NCI-H1417 (cell line): ENCODE measurements at places on chromosomes 4 and X.

GRCh38 chr4:38563707-38564495 lies 100.1 kb upstream of the KLF3 start:
- DNase-seq: no peak

DNA sequence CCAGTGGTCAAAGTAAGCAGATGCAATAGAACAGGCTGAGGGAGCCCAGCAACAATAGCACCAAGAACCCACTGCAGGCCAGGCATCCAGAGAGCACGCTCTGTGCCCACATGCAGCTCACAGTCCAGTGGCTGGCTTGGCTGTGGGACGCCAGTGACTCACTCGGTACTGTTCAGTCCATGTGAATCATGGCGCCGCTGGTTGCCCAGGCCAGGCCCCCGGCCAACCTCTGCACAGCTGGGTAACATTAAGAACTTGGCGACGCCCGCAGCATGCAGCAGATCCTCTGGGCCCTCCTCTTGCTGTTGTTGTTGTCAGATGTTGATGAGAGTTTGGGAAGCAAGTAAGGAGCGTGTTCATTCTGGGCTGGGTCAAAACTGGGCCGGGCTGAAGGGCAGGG lies 60.5 kb downstream of the MSX1 start:
- DNase-seq: no peak

- no peak for DNase-seq
Measured at GRCh38 chrX:104728456-104728855, 162.5 kb downstream of the IL1RAPL2 start.

GRCh38 chr4:73662709-73663546 lies 42.7 kb upstream of the RASSF6 start:
- DNase-seq: peak; percentile 86

DNA sequence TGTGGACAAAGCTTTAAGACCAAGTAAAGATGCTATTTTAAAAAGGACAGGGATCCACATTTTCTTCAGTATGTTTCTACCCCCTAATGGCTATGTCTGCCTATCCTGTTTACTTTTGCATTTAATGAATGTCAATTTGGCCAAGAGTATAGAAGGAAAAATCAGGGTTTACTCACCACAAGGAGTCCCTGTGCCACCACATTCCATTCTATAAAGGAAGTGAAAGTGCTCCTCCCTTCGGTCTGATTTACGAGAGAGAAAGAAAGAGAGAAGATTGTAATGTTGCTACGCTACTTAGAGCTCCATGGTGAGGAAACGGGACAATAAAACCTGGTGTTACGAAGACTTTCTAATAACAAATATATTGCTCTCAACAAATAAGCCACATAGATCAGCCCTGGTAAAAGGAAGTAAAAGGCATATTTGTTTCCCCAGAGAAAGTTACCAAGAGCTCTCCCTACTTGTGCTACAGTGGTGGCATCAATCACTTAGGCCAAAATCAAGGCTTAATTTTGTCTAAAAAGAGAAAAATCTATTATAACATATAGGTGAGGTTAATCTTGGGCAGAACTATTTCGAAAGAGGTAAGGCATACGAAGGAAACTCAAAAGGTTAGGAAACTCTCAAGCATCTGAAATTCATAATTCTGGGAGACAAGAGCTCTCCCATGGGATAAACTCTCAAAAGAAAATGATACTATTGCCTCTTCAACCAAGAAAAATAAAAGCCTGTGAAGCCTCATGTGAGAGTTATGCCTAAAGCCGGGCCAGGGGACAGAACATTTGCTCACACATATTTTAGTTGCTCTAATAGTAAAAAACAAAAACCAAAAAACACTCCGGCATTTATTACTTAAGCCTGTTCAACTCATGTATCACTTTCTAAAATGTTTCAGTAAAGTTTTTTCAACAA lies 29.5 kb downstream of the TAPT1 start:
- DNase-seq: peak; percentile 27

DNA sequence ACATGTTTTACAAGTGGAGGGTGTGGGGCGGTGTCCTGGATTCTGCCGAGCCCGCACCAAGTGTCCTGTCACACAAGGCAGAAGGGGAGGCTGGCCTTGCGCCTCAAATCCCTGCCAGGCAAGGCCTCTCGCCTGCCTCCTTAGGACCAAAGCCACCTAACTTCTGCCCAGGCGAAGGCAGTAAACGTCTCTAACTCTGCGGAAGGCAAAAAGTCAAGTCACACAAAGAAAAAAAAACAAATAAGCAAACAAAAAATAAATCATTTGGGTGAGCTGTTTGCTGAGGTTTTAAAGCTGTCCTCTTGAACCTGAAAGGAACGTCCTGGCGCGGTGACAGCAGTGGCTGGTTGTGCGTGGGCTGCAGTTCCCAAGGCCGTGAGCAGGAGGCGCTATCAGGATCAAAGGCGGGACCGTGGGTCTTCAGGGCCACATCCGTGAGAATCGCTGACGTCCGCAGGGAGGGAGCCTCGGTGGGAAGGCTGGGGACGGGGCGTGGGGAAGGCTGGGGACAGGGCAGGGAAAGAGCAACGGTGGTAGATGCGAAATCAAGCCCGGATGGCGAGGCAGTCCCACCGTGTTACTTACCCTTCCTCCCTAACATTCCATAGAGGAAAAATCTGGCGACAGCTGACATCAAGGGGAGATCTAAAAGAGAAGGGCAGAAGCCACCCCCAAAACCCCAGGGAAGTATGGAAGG lies 99.1 kb downstream of the TRAPPC11 start:
- no peak for DNase-seq

DNA sequence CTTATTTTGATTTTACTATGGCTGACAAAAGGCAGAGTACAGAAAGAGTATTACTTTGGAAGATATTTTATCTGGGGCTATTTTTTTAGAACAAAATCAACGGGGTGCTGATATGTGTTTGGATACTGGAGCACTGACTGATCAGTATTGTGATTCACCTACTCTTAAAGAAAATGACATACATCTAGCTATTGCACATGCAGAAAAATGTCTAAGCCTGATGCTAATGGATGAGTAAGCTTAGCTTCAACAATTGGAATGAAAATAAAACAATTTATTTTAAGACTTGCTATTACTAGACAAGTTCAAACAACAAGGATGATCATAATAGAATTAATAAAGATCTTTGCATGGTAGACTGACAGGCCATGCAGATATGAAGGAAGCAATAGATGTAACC lies 262.0 kb downstream of the PPP1R2C start:
- no peak for DNase-seq

DNA sequence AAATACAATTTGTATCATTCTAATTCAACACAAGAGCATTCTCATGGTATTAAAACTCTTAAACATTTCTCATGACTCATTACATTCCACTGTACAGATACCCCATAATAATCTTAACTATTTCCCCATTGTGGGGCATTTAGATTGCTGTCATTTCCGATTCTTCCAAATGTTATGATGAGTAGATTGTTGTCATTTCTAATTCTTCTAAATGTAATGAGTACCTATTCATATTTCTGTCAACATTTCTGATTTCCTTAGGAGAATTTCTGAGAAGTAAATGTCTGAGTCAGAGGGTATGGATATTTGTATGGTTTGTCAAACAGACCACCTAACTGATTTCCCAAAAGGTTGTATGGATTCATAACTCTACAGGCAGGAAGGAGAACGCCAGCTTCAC lies 8.3 kb downstream of the S100G start:
- DNase-seq: no peak

DNA sequence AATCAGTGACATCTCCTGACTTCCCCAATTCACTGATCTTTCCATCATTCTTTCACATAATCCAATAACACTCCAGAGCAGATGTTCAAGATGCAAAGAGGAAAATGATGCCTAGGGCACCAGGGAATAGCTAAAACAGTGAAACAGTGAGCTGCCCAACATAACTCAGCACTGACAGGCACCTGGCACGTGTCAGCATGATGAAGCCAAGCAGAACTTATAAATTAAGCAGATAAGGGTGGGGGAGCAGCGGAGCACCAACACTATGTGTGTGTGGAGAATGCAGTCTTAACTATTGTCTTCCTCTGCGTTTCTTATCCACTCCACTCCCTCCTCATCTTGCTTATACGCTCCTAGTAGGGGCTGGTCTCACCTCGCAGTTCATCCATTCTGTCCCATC lies 89.4 kb downstream of the AMMECR1 start:
- no peak for DNase-seq

- DNase-seq: no peak
Measured at GRCh38 chr4:117093571-117093970, 8.2 kb upstream of the TRAM1L1 start.

GRCh38 chr4:184645904-184646610 lies 3.2 kb downstream of the CASP3 start:
- no peak for DNase-seq

DNA sequence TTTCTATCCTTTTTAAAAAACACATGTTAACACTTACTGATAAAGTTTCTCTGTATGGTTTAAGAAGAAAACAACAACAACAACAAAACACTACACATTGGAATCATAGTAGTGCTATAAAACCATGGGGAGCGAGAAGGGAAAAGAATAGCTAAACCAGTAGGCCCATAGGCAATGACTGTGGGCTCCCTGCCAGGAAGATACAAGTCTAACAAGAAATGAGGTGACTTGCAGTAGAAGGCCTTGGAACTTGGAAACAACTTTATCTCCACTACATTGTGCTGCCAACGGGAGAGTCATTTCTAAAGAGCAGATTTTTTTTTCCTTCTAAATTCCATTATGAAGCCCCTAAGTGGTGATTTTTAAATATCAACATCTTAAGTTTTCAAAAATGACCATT lies 78.0 kb downstream of the GPC4 start:
- DNase-seq: no peak

DNA sequence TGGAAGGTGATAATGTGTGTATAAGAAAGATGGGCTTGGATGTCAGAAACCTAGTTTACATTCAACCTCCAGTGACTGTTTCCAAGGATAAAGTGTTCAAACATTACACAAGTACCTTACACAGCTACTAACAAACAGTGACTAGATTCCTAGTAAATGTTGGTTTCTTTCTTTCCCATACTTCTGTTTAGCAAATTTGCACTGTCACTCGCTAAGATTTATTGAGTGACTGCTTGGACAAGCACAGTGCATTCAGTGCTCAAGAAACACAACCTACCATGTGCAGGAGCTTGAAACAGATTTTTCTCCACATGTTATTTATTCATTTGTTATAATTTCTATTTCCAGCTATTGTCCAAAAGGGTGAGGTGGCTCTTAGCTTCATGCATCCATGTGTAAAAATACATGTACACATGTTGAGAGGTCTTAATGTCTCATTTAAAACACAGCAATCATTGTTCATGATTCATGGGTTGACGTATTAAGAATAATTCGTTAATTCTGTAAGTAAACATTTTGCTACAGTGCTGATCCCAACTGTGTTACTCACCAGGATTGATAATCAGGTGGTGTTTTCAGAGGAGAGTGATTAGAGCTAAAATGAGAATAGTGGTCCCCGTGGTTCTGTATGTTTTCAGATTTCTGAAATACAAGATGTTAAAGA lies 153.0 kb downstream of the DCLK2 start:
- DNase-seq: no peak

DNA sequence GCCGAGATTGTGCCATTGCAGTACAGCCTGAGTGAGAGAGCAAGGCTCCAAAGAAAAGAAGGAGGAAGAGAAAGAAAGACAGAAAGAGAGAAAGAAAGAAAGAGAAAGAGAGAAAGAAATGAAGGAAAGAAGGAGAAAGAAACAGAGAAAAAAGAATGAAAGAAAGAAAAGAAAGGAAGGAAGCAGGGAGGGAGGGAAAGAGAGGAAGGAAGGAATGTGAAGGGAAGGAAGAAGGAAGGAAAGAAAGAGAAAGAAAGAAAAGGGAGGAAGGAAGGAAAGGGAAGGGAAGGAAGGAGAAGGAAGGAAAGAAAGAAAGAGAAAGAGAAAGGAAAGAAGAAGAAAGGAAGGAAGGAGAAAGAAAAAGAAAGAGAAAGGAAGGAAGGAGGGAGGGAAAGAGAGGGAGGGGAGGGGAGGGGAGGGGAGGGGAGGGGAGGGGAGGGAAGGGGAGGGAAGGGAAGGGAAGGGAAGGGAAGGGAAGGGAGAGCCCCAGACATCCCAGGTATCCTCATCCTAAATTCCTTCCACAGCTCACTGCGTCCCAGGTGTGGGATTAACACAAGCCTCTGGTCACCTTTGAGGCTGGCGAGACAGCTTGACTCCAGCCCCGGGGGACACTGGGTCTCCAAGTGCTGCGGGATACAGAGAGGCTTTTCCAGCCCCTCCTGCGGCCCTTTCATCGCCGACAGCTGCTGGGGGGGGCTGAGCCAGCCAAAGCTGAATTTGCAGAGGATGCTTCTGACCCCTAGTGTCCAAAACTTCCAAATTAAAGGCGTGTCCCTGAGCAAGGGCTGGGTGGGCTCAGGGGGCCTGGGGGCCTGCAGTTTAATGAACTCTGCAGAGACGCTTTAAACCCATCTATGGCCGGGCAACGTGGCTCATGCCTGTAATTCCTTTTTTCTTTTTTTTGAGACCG lies 24.2 kb upstream of the CSF2RA start:
- DNase-seq: no peak

DNA sequence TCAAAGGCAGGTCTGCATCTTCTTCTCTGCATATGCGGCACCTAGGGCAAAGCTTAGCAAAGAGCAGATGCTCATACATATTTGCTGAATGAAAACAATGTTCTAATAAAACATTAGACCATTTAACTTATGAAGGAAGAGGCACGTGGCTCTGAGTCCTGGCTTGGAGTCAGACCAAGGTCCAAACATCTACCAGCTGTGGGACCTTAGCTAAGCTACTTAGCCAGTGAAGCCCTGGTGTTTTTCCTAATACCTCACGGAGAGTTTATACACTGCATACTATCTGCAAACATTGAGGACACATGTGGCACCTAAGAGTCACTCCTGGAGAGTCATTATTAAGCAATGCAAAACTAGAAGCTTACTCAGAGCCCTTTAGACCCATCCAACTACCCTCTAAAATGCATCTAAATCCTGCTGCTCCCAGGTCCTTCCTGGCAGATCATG lies 9.0 kb downstream of the PDGFC start:
- no peak for DNase-seq

- no peak for DNase-seq
Measured at GRCh38 chr4:25535701-25536473, 119.8 kb upstream of the SLC34A2 start.

- no peak for DNase-seq
Measured at GRCh38 chrX:7286168-7286837, 138.3 kb upstream of the PUDP start.

- no peak for DNase-seq
Measured at GRCh38 chr4:7585768-7586167, 151.0 kb upstream of the PSAPL1 start.

- no peak for DNase-seq
Measured at GRCh38 chr4:48187813-48188212, 53.8 kb upstream of the TXK start.

- DNase-seq: no peak
Measured at GRCh38 chr4:173565281-173565680, 35.3 kb upstream of the HAND2 start.
